ENCODE measurements at places on chromosomes 2 and 18.

GRCh38 chr18:55227771-55228170 is 268.5 kb upstream of the CCDC68 start:
- no peaks in the 10 kb centered on the region for H3K36me3 ChIP-seq
- H3K4me1 ChIP-seq: peaks cover 26% of the 10 kb centered on the region
- peak overlapping the region; percentile 65 for H3K27ac ChIP-seq
- DNase-seq: no peak
- H3K4me3 ChIP-seq: peak overlapping the region; percentile 5
- no peaks in the 10 kb centered on the region for H3K27me3 ChIP-seq

GRCh38 chr2:199772035-199772976 is 78.7 kb downstream of the FTCDNL1 start:
- H3K27ac ChIP-seq: no peak overlapping the region
- no peaks in the 10 kb centered on the region for H3K36me3 ChIP-seq
- H3K4me3 ChIP-seq: no peak overlapping the region
- no peaks in the 10 kb centered on the region for H3K4me1 ChIP-seq

GRCh38 chr2:118726821-118727220 is 120.6 kb downstream of the EN1 start:
- H3K27ac ChIP-seq: no peak overlapping the region
- no peaks in the 10 kb centered on the region for H3K36me3 ChIP-seq
- no peak for DNase-seq
- no peaks in the 10 kb centered on the region for H3K27me3 ChIP-seq
- no peak overlapping the region for H3K4me3 ChIP-seq
- no peaks in the 10 kb centered on the region for H3K4me1 ChIP-seq

DNA sequence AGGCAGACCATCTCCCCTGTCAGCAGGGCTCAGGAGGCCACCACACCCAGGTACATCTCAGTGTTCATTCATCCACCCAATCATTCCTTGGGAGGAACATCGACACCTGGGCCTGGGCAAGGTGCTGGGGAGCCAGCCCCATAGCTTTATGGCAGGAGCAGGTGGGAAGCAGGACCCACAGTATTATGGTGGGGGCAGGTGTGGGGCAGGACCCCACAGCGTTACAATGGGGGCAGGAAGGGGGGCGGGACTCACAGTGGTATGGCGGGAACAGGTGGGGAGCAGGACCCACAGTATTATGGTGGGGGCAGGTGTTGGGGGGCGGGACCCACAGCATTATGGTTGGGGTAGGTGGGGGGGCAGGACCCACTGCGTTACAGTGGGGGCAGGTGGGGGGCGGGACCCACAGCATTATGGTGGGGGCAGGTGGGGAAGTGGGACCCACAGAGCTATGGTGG is 128.9 kb upstream of the HS6ST1 start:
- H3K36me3 ChIP-seq: no peaks in the 10 kb centered on the region
- H3K27me3 ChIP-seq: no peaks in the 10 kb centered on the region
- H3K4me3 ChIP-seq: no peak overlapping the region
- DNase-seq: no peak
- no peak overlapping the region for H3K27ac ChIP-seq

DNA sequence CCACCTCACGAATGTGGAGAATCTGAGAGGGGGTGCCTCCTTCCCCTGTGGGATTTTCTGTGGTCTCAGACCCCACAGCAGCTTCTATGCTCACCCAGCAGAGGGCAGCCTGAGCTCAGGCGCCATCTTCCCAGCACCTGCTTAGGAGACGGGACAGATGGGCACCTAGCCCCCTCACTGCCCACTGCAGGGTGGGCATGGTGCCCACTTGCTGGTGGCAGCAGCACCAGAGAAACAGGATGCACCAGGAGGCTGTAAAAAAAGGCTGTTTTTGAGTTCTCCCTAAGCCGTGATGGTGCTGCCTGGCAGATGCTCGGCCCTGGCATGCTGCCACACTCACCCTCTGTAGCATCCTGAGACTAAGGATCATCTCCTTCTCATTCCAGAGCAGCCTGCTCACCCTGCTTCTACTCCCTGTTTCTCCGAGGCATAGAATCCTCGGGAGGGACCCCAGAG is 19.1 kb upstream of the SLC20A1 start:
- H3K27me3 ChIP-seq: no peaks in the 10 kb centered on the region
- peaks cover 8% of the 10 kb centered on the region for H3K4me1 ChIP-seq
- H3K27ac ChIP-seq: peak overlapping the region; percentile 56
- peak overlapping the region; percentile 25 for H3K4me3 ChIP-seq

- no peaks in the 10 kb centered on the region for H3K4me1 ChIP-seq
- H3K4me3 ChIP-seq: no peak overlapping the region
- H3K27me3 ChIP-seq: no peaks in the 10 kb centered on the region
- DNase-seq: no peak
- no peaks in the 10 kb centered on the region for H3K36me3 ChIP-seq
Measured at GRCh38 chr18:3984163-3984757, 470.8 kb downstream of the DLGAP1 start.

- no peaks in the 10 kb centered on the region for H3K27me3 ChIP-seq
Measured at GRCh38 chr2:235808366-235808765, 314.5 kb downstream of the AGAP1 start.

DNA sequence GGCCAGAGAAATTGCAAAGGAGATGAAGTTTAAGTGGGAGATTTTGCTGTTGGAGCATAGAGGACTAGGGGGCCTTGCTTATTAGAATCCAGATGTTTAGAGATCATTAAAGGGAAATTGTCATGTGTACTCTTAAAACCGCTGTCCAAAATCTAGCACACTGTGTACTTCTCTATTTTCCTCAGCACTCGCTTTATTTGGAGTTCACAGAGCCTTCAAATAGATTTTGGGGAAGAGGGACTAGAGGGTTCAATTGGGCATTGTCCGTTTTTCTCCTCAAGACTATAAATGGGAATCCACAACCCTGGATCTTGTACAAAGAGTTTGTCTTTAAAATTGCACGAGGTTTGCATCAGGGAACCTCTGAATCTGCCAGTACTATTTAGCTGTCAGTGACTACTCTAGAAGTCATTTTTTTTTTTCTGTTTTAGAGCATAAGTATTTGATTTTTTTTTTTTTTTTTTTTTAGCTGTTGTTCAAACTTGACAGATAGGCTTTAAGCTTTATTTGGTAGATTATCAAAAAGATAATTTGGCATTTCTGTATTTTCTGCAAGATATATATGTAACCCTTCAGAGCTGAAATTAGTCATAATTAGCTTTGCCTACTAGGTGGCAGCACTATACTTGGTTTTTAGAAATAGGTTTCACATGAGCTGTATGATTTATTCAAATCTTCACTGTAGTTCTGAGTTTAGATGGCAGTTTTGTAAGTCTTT is 14.2 kb downstream of the PMS1 start:
- H3K27me3 ChIP-seq: no peaks in the 10 kb centered on the region
- no peak overlapping the region for H3K4me3 ChIP-seq
- H3K27ac ChIP-seq: peak overlapping the region; percentile 5
- no peaks in the 10 kb centered on the region for H3K36me3 ChIP-seq

- H3K36me3 ChIP-seq: no peaks in the 10 kb centered on the region
- no peak overlapping the region for H3K4me3 ChIP-seq
Measured at GRCh38 chr2:241140445-241140840, 8.8 kb downstream of the PASK start.

- peaks cover 18% of the 10 kb centered on the region for H3K4me1 ChIP-seq
- DNase-seq: no peak
- H3K36me3 ChIP-seq: no peaks in the 10 kb centered on the region
- no peaks in the 10 kb centered on the region for H3K27me3 ChIP-seq
Measured at GRCh38 chr18:13361431-13361830, 142.9 kb downstream of the LDLRAD4 start.

GRCh38 chr18:56716692-56717146 is 65.6 kb downstream of the WDR7 start:
- no peak overlapping the region for H3K4me3 ChIP-seq
- no peaks in the 10 kb centered on the region for H3K27me3 ChIP-seq
- H3K4me1 ChIP-seq: no peaks in the 10 kb centered on the region
- no peaks in the 10 kb centered on the region for H3K36me3 ChIP-seq
- H3K27ac ChIP-seq: no peak overlapping the region
